ENCODE measurements at places on chromosomes 6 and 20. TPM values are rescaled to one million over a fixed set of nuclear protein-coding genes. Genes with fewer than 3 reads are reported as not detected.
A peak's percentile ranks its signal among the peaks of the same experiment; 100 is the strongest.

DNA sequence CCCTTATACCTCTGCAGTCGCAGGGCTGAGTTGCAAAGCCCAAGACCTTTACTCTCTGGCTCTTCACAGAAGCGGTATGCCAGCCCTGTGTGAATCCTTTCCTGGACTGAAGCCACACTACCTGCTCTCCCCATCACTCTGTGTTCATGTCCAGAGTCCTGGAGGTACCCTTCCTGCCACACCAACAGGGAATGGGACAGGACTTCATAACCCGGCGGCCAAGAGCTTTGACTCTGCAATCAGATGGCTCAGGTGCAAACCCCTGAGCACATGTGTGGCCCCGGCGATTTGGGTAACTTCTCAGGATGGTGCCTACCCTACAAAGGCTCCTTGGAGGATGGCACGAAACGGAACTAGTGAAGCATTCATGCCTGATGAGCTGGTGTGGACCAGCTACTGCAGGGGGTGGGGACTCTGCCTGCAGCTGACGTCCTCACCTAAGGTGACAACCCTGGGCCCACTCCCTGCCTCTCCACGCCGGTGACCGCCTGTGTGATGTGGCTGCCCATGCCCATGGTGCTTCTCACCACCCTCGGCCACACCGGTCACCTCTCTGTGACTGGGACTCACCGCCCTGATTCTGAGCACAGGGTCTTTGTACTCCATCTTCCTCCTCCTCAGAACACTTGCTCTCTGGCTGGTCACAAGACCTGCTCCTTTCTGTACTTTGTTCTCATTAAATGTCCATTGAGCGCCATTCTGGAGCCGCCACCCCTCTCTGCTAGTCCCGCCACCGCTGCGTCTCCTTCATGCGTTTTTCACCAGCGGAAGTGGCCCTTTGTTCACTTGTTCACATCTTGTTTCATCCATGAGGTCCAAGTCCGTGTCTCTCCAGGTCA lies 116.7 kb downstream of the SULF2 start:
- DNase-seq: no peak
- H3K27me3 ChIP-seq: no peaks in the 10 kb centered on the region
- no peak overlapping the region for H3K27ac ChIP-seq
- H3K4me3 ChIP-seq: no peak overlapping the region

DNA sequence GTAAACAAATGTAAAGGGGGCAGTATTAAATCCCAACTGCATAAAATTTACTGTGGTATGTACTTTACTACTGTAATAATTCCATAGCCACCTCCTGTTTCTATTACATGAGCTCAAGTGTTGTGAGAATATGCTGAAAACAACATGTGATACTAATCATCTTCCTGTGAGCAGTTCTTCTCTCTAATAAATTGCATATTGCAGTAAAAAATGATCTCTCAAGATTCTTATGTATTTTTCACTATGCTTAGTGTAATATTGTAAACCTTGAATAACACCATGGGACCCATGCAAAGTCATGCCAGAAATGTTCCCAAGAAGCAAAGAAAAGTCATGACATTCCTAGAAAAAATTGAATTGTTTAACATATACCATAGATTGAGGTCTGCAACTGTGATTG lies 133.0 kb upstream of the ATXN1 start:
- no peak overlapping the region for H3K4me3 ChIP-seq
- H3K27me3 ChIP-seq: peaks cover 6% of the 10 kb centered on the region
- H3K36me3 ChIP-seq: no peaks in the 10 kb centered on the region
- H3K4me1 ChIP-seq: no peaks in the 10 kb centered on the region

- H3K36me3 ChIP-seq: no peaks in the 10 kb centered on the region
- no peaks in the 10 kb centered on the region for H3K4me1 ChIP-seq
Observed at GRCh38 chr6:25370178-25371036, 91.2 kb downstream of the CARMIL1 start.

DNA sequence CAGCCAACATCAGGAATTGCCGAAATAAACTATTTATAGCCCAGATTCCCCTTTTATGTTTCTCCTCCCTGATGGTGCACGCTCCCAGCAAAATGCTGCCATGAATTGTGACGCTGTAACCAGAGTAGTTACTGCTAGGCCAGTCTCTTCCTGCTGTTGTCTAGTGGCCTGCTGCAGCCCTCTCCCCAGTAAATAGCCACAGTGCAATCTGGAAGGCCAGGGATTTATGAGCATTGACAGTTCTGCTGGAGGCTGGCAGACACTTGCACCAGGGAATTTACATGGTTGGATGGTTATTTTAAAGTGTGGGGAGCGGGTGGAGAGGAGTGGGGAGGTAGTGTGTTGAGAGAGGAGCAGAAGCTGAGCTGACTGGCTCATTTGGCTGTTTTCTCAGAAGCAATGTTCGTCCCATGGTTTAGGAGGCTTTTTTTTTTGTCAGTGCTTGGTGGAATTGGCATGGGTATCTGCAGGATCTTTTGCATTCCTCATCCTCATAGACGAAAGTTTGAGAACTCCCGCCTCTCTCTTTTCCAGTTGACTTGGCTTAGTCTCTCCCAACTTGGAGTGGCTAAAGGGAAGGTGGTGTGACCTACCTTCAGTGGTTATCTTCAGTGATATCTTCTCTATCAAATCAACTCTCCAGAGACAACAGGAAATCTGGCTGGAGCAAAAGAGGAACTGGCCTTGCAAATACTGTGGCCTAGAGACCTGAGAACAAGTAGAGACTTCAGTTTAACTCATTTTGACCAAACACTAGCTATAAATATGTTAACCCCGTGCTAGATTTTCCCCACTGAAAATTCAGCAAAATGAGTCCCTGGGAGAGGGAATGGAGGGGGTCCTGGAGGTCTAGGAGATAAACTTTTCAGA lies 99.3 kb upstream of the VSTM2L start:
- H3K36me3 ChIP-seq: no peaks in the 10 kb centered on the region
- no peaks in the 10 kb centered on the region for H3K4me1 ChIP-seq
- H3K4me3 ChIP-seq: no peak overlapping the region
- no peak overlapping the region for H3K27ac ChIP-seq
- no peaks in the 10 kb centered on the region for H3K27me3 ChIP-seq
- DNase-seq: no peak

DNA sequence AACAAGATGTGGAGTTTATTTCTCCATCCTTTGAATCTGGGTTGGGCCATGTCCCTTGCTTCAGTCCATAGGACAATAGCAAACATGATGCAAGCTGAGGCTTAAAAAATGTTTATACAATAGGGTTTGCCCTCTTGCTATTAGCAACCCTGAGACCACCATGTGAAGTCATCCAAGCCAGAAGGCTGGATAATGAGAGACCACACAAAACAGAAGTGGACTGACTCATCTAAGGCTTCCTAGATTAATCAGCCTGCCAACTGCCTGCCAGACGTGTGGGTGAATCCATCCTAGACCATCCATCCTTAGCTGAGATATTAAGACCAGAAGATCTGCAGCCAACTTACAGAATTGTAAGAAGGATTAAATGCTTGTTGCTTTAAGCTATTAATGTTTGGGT lies 38.1 kb upstream of the ISM1 start:
- no peaks in the 10 kb centered on the region for H3K27me3 ChIP-seq
- no peaks in the 10 kb centered on the region for H3K4me1 ChIP-seq
- H3K36me3 ChIP-seq: no peaks in the 10 kb centered on the region
- H3K4me3 ChIP-seq: no peak overlapping the region
- no peak for DNase-seq

Gene CYP39A1
- total RNA-seq: 0.72 TPM

Gene DEFB129
- not detected for total RNA-seq

DNA sequence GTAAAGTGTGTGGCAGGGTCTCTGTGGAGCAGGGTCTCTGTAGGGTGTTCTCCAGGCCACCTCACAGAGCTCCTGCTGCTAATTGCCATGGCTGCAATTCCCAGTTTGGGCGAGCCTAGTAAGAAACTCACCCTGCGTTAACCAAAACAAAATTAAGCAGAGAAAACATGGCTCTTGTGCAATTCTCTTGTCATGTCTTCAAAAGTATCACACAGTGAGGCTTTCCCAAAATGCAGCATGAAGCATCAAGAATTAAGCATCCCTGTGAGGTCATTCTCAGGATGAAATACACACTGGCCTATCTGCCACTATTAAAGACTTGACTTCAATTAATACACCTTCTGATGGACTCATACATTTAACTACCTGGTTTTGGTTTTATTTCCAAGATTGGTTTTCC lies 72.8 kb downstream of the KIF13A start:
- H3K27ac ChIP-seq: no peak overlapping the region
- H3K4me1 ChIP-seq: no peaks in the 10 kb centered on the region
- H3K27me3 ChIP-seq: no peaks in the 10 kb centered on the region
- no peaks in the 10 kb centered on the region for H3K36me3 ChIP-seq
- DNase-seq: no peak

Gene HCRTR2
- total RNA-seq: not detected

DNA sequence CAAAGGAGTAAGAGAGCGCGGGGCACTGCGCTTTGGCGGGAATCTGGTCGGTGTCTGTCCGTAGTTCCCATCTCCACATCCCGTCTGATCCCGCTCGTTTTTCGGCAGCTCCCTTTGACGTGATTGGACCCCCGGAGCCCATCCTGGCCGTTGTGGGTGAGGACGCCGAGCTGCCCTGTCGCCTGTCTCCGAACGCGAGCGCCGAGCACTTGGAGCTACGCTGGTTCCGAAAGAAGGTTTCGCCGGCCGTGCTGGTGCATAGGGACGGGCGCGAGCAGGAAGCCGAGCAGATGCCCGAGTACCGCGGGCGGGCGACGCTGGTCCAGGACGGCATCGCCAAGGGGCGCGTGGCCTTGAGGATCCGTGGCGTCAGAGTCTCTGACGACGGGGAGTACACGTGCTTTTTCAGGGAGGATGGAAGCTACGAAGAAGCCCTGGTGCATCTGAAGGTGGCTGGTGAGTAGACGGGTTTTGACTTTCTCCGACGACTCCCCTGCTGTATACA lies 1.4 kb downstream of the BTN1A1 start:
- H3K4me1 ChIP-seq: 0 out of 2 replicates have a peak, but pooled peaks cover 4% of the 10 kb centered on the region
- H3K36me3 ChIP-seq: no peaks in the 10 kb centered on the region
- H3K27me3 ChIP-seq: peaks cover 12% of the 10 kb centered on the region
- H3K4me3 ChIP-seq: peak overlapping the region; percentile 37
- H3K27ac ChIP-seq: no peak overlapping the region
- DNase-seq: no peak
